WTC11 (cell line): ENCODE measurements at places on chromosomes 7 and 10. TPM values are rescaled to one million over a fixed set of nuclear protein-coding genes. Genes with fewer than 3 reads are reported as not detected.
A peak's percentile ranks its signal among the peaks of the same experiment; 100 is the strongest.

Gene VWDE
- 21.0 to 25.1 TPM (median 23.1 TPM) in 3 replicates for total RNA-seq

Gene TMEM229A
- total RNA-seq = 0.27 to 0.74 TPM (median 0.41 TPM) in 3 replicates

Gene PIP
- not detected in 3 replicates for total RNA-seq

Gene AKR1C3
- total RNA-seq = 6.7 to 9.0 TPM (median 8.6 TPM) in 3 replicates

Gene SKIDA1
- 9.4 to 12.9 TPM (median 11.8 TPM) in 3 replicates for total RNA-seq

Gene ACTL6B
- 0.96 to 1.3 TPM (median 0.99 TPM) in 3 replicates for total RNA-seq

Gene TMEM213
- 0.11 to 0.18 TPM (median 0.11 TPM) in 3 replicates for total RNA-seq

- no peak overlapping the region; the same call in 1 of the 2 replicates for H3K4me3 ChIP-seq
- peaks cover 11% of the 10 kb centered on the region for H3K27me3 ChIP-seq
- H3K27ac ChIP-seq = no peak overlapping the region
- peaks cover 4% of the 10 kb centered on the region for H3K4me1 ChIP-seq
Observed at GRCh38 chr7:143003393-143004051, 23.4 kb downstream of the OR9A2 start.

DNA sequence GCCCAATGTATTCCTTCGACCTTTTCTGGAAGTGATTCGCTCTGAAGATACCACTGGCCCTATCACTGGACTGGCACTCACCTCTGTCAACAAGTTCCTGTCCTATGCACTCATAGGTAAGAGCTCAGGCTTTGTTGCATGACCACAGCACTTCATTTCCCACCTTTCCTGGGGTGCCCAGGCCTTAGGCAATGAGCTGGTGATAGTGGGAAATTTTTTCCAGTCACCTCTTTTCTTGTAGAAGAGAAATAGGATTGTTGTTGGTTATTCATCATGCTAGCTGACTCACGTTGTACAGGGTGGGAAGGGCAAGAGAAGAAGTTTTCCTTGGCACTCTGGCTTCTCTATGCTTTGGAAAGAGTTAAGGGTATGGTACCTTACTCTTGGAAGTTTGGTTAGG, 51.4 kb upstream of the NFKB2 start:
- H3K27ac ChIP-seq = no peak overlapping the region
- H3K4me1 ChIP-seq = peaks cover 10% of the 10 kb centered on the region
- H3K27me3 ChIP-seq = peaks cover 87% of the 10 kb centered on the region
- no peak for DNase-seq
- H3K36me3 ChIP-seq = peaks cover 14% of the 10 kb centered on the region

DNA sequence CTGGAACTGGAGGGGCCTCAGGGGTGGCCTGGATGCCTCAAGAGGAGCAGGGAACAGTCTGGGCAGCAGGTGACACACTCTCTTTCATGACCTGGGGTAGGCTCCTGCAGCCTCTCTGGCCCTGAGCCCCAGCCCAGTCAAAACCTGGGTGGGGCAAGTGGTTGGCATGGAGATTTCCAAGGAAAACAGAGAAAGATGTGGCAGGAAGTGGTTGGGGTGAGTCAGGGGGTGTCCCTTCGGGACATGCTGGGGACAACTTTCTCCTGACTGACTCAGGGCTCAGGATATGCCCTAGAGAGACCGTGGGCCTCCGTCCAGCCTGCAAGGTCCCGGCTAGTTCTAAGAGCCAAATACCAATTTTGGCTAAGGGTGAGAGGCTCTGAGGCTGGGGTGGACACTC, 2.9 kb downstream of the AQP1 start:
- peaks cover 16% of the 10 kb centered on the region for H3K4me1 ChIP-seq
- no peaks in the 10 kb centered on the region for H3K27me3 ChIP-seq
- H3K36me3 ChIP-seq = no peaks in the 10 kb centered on the region
- no peak for DNase-seq
- no peak overlapping the region for H3K4me3 ChIP-seq
- no peak overlapping the region for H3K27ac ChIP-seq

DNA sequence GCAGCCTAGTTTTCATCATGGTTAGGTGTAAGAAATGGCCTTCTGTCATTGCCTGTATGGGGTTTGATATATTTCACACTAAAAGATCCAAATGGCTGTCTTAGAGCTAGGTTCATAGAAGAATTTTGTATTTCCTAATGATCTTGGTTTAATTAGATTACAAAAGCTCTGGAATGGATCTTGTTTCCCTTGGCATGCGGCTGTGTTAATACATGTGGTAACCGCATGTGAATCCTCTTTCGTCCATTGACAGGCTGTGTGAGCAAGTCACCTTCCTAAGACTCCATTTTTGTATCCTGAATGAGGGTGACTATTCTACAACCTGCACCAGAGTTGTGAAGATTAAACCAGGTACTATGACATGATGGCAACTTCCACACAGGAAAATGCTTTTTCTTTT, 12.4 kb upstream of the FZD1 start:
- no peaks in the 10 kb centered on the region for H3K4me1 ChIP-seq
- DNase-seq = no peak
- no peak overlapping the region for H3K4me3 ChIP-seq
- peaks cover 6% of the 10 kb centered on the region for H3K36me3 ChIP-seq
- peaks cover 24% of the 10 kb centered on the region for H3K27me3 ChIP-seq
- H3K27ac ChIP-seq = no peak overlapping the region

- H3K27ac ChIP-seq = no peak overlapping the region
- no peaks in the 10 kb centered on the region for H3K36me3 ChIP-seq
- no peak for DNase-seq
- H3K4me1 ChIP-seq = peaks cover 29% of the 10 kb centered on the region
- H3K4me3 ChIP-seq = no peak overlapping the region
- no peaks in the 10 kb centered on the region for H3K27me3 ChIP-seq
Observed at GRCh38 chr10:106971411-106971831, 193.1 kb downstream of the SORCS1 start.

GRCh38 chr7:76310102-76310957, 7.9 kb downstream of the HSPB1 start:
- no peak for DNase-seq
- H3K4me1 ChIP-seq = peaks cover 15% of the 10 kb centered on the region
- H3K27ac ChIP-seq = no peak overlapping the region
- no peaks in the 10 kb centered on the region for H3K27me3 ChIP-seq
- no peak overlapping the region for H3K4me3 ChIP-seq
- H3K36me3 ChIP-seq = no peaks in the 10 kb centered on the region; the same call in 1 of the 2 replicates

- peaks cover 25% of the 10 kb centered on the region for H3K27me3 ChIP-seq
- H3K4me1 ChIP-seq = peaks cover 12% of the 10 kb centered on the region
- no peak overlapping the region for H3K27ac ChIP-seq
- H3K36me3 ChIP-seq = peaks cover 7% of the 10 kb centered on the region; the same call in 1 of the 2 replicates
Observed at GRCh38 chr7:85748861-85749260, 562.0 kb upstream of the SEMA3D start.

- H3K27ac ChIP-seq = no peak overlapping the region
- no peak for DNase-seq
- H3K36me3 ChIP-seq = peaks cover 14% of the 10 kb centered on the region
- no peak overlapping the region for H3K4me3 ChIP-seq
Observed at GRCh38 chr10:21352886-21353285, 172.6 kb downstream of the SKIDA1 start.

GRCh38 chr7:84412161-84412969, 217.8 kb upstream of the SEMA3A start:
- 0 out of 2 replicates have a peak overlapping the region, but pooled peaks have one; percentile 51 for H3K27ac ChIP-seq
- H3K4me3 ChIP-seq = no peak overlapping the region
- H3K27me3 ChIP-seq = no peaks in the 10 kb centered on the region
- peaks cover 7% of the 10 kb centered on the region; the same call in 1 of the 2 replicates for H3K36me3 ChIP-seq
- DNase-seq = no peak

DNA sequence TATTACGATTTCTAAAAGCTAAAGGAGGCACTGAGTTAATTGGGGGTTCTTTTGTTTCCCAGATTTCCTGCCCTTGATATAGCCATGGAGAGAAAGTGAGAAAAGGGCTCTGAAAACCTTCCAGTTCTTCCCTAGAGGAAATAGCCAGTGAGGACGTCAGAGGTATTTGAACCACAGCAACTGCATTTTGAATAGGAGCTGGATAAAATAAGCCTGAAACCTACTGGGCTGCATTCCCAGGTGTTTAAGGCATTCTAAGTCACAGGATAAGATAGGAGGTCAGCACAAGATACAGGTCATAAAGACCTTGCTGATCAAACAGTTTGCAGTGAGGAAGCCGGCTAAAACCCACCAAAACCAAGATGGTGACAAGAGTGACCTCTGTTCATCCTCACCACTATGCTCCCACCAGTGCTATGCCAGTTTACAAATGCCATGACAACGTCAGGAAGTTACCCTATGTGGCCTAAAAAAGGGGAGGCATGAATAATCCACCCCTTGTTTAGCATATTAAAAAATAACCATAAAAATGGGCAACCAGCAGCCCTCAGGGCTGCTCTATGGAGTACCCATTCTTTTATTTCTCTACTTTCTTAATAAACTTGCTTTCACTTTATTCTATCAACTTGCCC, 85.1 kb upstream of the FRMD4A start:
- DNase-seq = no peak
- H3K4me1 ChIP-seq = peaks cover 41% of the 10 kb centered on the region
- H3K27me3 ChIP-seq = no peaks in the 10 kb centered on the region; the same call in 1 of the 2 replicates
- H3K36me3 ChIP-seq = no peaks in the 10 kb centered on the region

- H3K27ac ChIP-seq = no peak overlapping the region
- no peaks in the 10 kb centered on the region for H3K27me3 ChIP-seq
- no peaks in the 10 kb centered on the region for H3K36me3 ChIP-seq
- H3K4me3 ChIP-seq = no peak overlapping the region
Observed at GRCh38 chr10:32163071-32163761, 107.0 kb upstream of the KIF5B start.

DNA sequence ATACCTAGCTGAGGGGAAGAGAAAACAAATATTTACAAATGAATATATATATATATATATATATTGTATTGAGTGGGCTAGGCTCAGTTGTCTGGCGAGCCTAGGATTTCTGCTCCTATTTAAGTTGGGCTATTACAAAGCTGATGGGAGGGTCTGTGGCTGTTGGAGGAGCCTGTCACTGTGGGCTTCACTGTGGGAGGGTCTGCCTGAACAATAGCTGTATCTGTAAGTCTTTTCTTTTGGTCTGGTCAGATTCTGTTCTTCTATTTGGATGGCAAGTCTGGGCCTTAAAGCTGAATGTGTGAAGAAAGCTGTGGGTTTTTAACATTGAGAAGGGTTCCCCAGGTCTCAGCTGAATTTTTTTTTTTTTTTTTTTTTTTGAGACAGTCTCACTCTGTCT, 220.6 kb upstream of the LYZL1 start:
- no peaks in the 10 kb centered on the region for H3K36me3 ChIP-seq
- H3K4me3 ChIP-seq = no peak overlapping the region
- no peak for DNase-seq

- no peaks in the 10 kb centered on the region for H3K36me3 ChIP-seq
- H3K27me3 ChIP-seq = no peaks in the 10 kb centered on the region
Observed at GRCh38 chr7:29285444-29285793, 90.8 kb downstream of the CHN2 start.

GRCh38 chr7:71746006-71746405, 614.1 kb downstream of the GALNT17 start:
- H3K4me3 ChIP-seq = no peak overlapping the region
- no peak overlapping the region; the same call in 1 of the 2 replicates for H3K27ac ChIP-seq
- no peaks in the 10 kb centered on the region; the same call in 1 of the 2 replicates for H3K4me1 ChIP-seq
- no peak for DNase-seq

- no peak overlapping the region for H3K27ac ChIP-seq
- no peak for DNase-seq
- H3K27me3 ChIP-seq = no peaks in the 10 kb centered on the region
- peaks cover 6% of the 10 kb centered on the region for H3K4me1 ChIP-seq
- H3K36me3 ChIP-seq = no peaks in the 10 kb centered on the region
Observed at GRCh38 chr10:71731791-71732190, 12.2 kb upstream of the C10orf105 start.

DNA sequence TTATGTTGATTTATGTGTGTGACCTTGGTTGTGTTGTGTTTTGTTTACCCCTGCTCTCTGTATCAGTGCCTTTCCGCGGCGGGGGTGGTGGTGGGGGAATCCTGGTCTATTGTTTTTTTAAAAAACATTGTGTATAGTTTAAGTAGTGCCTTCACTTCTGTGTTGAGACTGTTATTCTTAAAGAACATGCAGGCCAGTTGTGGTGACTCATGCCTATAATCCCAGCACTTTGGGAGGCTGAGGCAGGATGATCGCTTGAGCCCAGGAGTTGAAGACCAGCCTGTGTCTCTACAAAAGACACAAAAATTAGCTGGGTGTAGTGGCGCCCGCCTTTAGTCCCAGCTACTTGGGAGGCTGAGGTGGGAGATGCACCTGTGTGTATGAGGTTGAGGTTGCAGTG, 429.0 kb upstream of the LRGUK start:
- H3K27me3 ChIP-seq = no peaks in the 10 kb centered on the region
- H3K4me3 ChIP-seq = no peak overlapping the region
- no peak overlapping the region for H3K27ac ChIP-seq
- H3K36me3 ChIP-seq = no peaks in the 10 kb centered on the region
- 0 out of 2 replicates have a peak, but pooled peaks cover 3% of the 10 kb centered on the region for H3K4me1 ChIP-seq

DNA sequence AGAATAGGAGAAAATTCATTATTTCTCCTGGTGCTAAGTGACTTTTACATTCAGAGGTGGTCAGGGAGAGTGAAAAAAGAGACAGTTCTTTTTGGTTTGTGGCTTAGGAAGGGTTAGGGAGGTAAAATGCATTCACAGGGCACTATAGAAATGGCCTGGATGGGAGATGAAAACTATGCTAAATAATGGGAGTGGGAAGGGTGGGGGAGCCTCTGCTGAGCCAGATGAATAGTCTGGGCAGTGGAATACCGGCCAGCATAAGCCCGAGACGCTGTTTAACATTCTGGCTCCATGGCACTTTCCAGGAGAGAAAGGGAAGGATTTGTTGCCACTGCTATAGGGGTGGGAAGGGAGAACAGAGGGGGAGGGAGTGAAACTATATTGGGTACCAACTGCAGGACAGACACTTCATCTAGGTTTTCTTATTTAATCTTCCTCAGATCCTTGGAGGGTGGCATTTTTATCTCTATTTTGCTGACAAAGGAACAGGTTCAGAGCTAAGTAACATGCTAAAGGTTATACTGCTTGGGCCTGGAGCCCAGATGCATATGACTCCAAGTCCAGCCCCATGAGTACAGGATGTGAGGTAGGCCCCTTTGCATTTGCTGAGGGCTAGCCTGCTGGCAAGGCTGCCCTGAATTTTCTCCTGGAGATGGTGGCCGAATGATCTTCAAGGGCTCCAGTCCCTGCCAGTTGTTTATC, 372.4 kb downstream of the CCSER2 start:
- H3K36me3 ChIP-seq = no peaks in the 10 kb centered on the region
- H3K27me3 ChIP-seq = no peaks in the 10 kb centered on the region
- DNase-seq = no peak
- H3K4me1 ChIP-seq = peaks cover 8% of the 10 kb centered on the region

DNA sequence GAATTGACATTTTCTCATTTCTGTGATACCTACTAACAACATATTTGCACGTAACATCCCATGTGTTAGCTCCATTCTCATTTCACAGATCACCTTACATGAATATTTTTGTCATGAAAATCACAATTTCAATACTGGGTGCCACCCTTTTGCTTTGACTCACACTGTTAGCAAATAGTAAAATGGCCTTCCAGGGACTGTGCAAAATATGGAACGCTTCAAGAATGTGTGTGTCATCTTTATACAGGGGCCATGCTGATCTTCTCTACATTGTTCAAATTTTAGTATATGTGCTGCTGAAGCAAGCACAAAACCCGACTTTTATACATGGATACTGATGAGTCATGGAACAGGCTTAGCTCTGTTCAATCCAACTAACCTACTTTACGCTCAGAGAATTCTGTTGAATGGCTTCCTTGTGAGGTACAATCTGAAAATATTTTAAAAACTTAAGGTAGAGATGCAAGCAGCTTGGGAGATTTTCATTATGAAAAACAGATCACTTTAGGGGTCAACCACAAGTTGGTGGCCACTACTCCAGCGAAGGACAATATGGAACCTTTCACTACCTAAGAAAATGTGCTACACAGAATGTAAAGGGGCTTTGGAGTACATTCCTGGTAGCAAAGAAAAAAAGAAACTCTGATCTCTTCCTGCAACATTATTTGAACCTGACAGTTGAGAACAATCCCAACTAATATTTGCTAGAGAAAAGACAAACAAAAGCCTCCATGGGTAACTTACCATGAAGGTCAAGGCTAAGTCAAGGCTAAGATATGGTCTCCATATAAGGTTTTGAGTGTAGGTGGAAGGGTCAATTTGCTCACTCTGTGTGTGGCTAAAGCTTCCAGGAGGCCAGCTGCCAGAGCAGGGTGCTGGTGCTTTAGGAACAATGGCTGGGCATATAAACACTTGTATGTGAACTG, 11.9 kb downstream of the ANKRD26 start:
- no peak overlapping the region; the same call in 1 of the 2 replicates for H3K27ac ChIP-seq
- DNase-seq = no peak
- peaks cover 22% of the 10 kb centered on the region for H3K36me3 ChIP-seq
- H3K4me3 ChIP-seq = no peak overlapping the region
